Smooth muscle cell of the coronary artery (primary cell): ENCODE measurements at places on chromosomes 11 and 22. TPM values are rescaled to one million over a fixed set of nuclear protein-coding genes. Genes with fewer than 3 reads are reported as not detected.

Gene DGCR6
- 0.53 and 1.3 TPM in 2 replicates for total RNA-seq

Gene KRTAP5-9
- not detected in 2 replicates for total RNA-seq

Gene IGF2
- 0.12 and 0.83 TPM in 2 replicates for total RNA-seq

Gene OR51B2
- total RNA-seq = 0.12 TPM in 1 of 2 replicates, not detected in the other

Gene NEFH
- total RNA-seq = 0.08 and 0.23 TPM in 2 replicates

Gene STIP1
- total RNA-seq = 162 and 280 TPM in 2 replicates

Gene CD3D
- total RNA-seq = not detected in 2 replicates

Gene ISX
- not detected in 2 replicates for total RNA-seq

Gene NLRP10
- total RNA-seq = 0.23 and 0.68 TPM in 2 replicates

Gene CNGA4
- total RNA-seq = under 0.01 and 0.47 TPM in 2 replicates

Gene OVOL1
- total RNA-seq = not detected in 2 replicates

Gene PGA5
- 1.1 TPM in 1 of 2 replicates, not detected in the other for total RNA-seq

Gene SLC22A6
- total RNA-seq = not detected in 2 replicates

Gene RIMBP3C
- total RNA-seq = 0.15 and 0.70 TPM in 2 replicates

Gene L3MBTL2
- 18.4 and 19.1 TPM in 2 replicates for total RNA-seq

Gene OLFML1
- total RNA-seq = 0.15 and 53.7 TPM in 2 replicates

Gene APOBEC3G
- 8.6 and 9.1 TPM in 2 replicates for total RNA-seq

Gene CAPRIN1
- 124 and 172 TPM in 2 replicates for total RNA-seq

Gene RFPL3
- not detected in 2 replicates for total RNA-seq

Gene TEX12
- total RNA-seq = 0.15 TPM in 1 of 2 replicates, not detected in the other
